Stimulated activated CD4-positive, alpha-beta T cell treated with anti-CD3 and anti-CD28 coated beads, Interleukin-15, amount 100 ng/mL, for 1 hour (primary cell): ENCODE measurements at places on chromosomes 3 and 15.

DNA sequence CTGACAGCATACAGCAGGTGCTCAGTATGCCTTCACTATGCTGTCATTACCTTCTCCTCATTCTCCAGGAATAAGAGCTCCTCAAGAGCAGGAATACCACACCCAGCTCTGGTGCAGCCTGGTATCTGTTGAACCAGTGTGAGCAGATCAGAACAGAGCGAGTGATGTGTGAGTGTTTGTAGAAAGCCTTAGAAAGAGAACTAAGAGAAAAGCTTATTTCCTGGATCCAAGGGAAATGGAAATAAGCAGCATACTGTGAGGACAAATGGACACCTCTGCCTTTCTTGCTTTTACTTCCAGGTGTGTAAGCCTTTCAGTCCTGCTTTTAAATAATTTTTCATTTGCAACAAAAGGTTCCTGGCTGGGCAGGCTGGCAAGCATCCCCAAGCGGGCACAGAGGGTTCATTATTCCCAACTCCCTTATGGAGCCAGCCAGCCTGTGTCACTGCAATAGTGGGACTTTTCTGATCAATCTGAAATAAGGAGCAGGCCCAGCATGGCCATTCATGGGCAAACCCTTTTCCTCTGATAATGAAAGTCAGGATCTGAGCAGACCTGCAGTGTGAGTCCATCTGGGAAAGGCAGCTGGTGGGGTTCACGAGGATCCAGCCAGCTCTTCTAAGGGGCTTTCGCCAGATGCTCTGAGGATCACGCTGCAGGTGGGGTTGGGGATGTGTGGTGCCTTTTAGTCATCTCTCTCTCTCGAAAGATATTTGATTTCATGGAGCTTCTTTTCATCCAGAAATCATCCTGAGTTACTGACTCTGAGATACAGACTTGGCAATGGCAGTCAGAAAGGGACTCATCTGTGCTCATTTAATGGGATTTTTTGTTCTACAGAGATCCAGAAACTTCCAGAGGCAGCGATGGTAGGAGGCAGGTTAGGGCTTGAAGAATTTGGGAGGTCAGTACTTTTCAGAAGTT lies 594.9 kb upstream of the CFAP20DC start:
- no peak for DNase-seq

DNA sequence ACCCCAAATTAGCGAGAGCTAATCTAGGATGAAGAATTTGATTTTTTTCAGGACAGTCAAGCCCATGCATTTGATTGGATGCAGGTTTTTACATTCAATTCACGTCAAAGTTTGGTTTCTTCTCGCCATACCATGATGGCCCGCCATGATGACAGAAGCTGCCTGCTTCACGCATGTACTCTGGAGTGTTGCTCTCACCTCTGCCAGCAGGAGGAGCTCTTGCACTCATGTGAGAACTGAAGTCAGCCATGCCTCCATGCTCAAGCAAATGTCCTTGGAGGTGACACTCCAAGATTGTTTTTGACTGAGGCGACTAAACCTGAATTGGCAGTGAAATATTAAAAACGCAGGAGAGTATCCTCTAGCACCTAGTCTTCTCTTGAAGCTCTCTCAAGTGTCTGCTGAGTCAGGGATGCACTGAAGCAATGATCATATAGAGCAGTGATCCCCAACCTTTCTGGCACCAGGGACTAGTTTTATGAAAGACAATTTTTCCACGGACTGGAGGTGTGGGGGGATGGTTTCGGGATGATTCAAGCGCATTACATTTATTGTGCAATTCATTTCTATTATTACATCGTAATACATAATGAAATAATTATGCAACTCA lies 120.9 kb downstream of the SAMMSON start:
- DNase-seq, result no peak

DNA sequence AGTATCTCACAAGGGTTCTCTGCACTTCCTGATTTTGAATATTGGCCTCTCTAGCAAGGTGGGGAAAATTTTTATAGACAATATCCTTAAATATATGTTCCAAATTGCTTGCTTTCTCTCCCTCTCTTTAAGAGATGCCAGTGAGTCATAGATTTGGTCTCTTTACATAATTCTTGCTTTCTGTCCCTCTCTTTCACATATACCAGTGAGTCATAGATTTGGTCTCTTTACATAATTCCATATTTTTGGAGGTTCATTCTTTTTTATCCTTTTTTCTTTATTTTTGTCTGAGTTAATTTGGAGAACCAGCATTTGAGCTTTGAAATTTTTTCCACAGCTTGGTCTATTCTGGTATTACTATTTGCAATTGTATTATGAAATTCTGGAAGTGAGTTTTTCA lies 77.7 kb upstream of the NUDT16 start:
- DNase-seq, result no peak

DNA sequence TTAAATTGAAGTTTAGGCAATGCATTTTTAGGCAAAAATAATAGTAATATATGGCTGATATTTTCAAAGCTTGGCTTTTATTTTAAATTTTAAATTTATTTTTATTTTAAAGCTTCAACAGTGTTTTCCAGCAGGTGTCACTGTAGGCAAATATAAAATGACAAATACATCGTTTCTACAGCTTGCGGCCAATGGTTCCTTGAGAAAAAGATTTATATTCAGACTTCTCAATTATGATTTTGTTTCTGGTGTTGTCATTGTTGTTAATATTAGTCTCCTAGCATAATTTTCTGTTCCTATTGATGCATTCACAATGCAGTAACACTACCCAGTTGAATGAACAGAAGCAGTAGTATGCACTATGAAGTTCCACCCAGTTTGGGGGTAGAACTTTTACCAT lies 220.7 kb upstream of the DNAJC19 start:
- DNase-seq, result no peak

DNA sequence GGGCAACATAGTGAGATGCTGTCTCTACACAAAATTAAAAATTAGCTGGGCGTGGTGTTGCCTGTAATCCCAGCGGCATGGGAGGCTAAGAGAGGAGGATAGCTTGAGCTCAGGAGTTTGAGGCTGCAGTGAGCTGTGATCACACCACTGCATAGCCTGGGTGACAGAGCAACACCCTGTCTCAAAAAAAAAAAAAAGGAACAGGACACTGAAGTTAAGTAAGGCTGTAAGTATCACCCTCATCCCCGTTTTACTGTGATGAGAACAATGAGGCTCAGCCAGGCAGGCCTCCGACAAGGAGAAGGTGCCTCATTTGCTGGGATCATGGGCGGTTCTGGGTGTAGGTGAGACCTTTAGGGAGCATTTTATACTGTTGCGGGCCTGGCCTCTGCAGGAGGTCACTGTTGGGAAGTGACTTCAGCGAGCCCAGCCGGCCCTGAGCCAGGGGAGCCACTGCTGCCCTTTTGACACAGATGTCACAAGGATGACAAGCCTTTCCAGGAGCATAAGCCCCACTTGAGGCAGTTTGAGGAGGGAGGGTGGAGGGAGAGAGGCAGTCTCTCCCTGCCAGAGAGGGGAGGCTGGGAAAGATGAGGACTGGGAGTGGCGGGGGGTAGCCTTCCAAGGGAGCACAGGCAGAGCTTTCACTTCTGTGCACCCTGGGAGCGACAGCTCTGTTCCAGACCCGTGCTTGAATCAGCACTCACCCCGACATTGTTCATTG lies 30.8 kb downstream of the IRAK2 start:
- no peak for DNase-seq

DNA sequence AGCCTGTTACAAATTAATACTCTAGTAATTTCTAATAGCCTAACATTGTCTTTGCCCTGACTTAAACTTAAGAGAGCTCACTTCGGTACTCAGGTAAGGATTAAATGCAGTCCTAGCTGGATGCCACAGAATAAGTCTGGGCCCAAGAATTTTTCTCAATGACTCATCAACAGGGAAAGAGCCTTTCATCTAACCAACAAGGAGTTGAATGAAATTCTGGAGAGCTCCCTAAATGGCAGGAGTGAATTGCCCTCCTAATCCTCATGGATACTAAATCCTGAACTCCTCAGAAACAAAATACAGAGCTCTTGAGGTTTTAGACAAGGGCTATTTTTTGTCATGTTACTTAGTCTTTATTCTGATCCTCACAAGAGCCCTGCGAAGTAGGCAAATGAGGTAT lies 159.5 kb downstream of the PLCH1 start:
- DNase-seq, result no peak
